GM03348 (cell line): ENCODE measurements at places on chromosomes 11 and 22.

- DNase-seq = no peak
Measured at GRCh38 chr11:95575517-95575916, 214.1 kb downstream of the FAM76B start.

GRCh38 chr11:47983464-47984397 lies 3.4 kb downstream of the PTPRJ start:
- DNase-seq = peak; percentile 53

GRCh38 chr11:80916173-80916798 lies 1475.5 kb upstream of the TENM4 start:
- no peak for DNase-seq

- DNase-seq = peak; percentile 49
Measured at GRCh38 chr22:42151924-42152635, 21.5 kb upstream of the CYP2D6 start.

- DNase-seq = no peak
Measured at GRCh38 chr22:46696229-46696518, 41.9 kb downstream of the CERK start.

- no peak for DNase-seq
Measured at GRCh38 chr11:2750101-2750681, 50.4 kb upstream of the KCNQ1OT1 start.

DNA sequence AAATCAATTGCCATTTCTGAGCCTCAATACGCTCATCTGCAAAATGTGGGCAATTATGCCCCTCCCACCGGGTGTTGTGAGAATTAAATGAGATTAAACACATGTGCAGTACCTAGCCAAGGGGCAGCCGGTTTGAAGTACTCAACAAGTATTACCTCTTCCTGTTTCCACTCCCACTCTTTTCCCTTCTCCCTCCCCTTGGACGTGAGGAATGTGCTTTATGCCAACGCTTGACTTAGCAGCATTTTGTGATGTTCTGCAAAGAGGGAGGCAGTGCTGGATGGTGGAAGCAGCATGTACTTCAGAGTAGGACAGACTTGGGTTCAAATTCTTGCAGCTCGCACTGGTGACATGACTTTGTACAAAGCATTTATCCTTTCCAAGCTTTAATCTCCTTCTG lies 306.0 kb downstream of the BUD13 start:
- no peak for DNase-seq

DNA sequence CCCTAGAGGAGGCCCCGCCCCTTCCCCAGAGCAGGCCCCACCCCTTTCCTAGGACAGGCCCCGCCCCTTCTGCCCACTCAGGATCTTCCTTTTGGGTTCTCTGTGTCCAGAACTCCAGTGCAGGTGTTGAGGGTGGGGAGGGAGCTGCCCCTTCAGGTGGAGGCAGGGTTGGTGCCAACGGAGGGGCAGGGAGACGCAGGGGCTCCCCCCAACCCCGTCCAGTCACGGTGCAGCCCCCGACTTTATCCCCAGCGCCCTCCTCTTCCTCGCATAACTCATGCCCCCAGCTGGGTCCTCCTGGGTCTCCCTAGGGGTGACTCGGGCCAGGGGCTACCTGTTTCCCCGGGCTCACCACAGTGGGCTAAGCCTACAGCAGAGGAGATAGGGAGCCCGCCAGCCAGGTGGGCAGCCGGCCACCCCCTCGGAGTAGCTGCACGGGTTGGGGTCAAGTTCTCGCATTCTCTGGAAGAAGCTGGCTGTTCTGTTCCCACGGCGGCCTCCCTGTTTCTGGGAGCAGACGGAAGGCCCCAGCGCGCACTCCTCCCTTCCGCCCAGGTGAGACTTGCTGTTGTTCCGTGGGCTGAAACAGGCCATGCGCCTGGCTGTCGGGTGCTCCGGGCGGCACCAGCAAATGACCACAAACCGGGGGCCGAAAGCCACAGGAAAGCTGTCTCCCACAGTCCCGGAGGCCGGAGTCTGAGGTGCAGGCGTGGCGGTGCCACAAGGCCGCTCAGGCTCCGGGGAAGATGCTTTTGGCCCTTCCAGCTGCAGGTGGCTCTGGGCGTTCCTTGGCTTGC lies 38.9 kb downstream of the MUC2 start:
- DNase-seq = no peak

GRCh38 chr11:2930704-2931419 lies 1.6 kb upstream of the PHLDA2 start:
- DNase-seq = peak; percentile 69

DNA sequence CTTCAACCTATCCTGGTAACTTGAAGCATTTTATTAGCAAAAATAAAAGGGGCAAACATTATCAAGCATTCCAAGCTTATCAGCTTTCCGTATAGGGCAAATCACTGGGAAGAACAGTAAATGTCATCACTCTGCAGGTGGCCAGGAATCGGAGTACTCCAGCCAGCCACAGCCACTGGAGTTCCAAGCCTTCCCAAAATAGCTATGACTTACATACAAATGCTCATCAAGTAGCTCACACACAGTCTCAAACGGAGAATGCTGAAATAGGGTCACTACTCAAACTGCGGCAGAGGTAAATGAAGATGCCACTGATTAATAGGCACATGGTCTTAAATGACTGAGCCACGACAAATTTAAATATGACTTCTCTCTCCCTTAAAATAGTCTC lies 2.1 kb downstream of the USP28 start:
- no peak for DNase-seq

- DNase-seq = no peak
Measured at GRCh38 chr11:92111287-92111686, 113.3 kb upstream of the FAT3 start.

- DNase-seq = no peak
Measured at GRCh38 chr11:128482512-128483191, 104.7 kb downstream of the ETS1 start.

DNA sequence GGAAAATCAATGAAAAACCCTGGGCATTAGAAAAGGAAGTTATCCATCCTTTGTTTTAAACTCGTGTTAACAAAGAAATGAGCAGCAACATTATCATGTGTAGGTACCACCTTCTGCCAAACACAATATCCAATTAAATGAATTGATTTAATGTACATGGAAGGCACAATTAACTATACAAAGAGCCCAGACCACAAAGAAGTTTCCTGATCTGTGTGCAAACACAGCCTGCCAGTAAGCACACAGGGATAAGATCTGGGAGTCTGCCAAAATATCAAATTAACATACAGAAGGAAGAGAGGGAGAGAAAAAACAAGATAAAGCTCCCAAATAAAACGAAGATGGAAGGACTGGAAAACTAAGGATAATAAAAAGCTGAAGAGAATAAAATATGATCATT lies 54.1 kb upstream of the SLC25A1 start:
- DNase-seq = no peak

DNA sequence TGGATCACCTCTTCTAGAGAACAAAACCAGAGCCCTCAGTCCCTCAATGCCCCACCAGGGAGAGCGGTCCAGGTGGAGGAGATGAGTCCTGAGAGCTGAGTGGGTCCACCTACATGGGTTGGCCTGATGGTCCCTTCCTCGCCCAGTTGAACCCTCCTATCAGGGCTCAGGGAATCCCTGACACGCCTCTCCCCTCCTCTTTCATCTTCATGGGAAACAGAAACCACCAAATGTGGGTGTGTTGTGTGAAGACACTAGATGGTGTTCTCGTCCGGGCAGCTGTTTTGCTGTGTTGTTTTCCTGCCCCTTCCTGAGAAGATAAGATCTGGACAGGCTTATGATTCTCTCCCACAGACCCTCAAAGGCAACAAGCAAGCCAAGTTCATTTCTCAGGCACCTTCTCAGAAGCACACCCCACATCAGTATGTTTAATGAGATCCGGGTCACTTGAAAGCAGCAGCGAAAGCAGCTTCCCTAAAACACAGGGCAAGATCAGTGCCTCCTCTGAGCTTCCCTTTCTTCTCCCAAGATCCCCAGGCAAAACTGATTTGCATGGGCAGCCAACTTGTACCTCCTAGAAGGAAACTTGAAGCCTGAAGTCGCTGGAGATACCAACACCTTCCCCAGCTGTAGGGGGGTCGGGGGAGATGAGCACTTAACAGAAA lies 35.3 kb upstream of the POU2AF1 start:
- DNase-seq = no peak

DNA sequence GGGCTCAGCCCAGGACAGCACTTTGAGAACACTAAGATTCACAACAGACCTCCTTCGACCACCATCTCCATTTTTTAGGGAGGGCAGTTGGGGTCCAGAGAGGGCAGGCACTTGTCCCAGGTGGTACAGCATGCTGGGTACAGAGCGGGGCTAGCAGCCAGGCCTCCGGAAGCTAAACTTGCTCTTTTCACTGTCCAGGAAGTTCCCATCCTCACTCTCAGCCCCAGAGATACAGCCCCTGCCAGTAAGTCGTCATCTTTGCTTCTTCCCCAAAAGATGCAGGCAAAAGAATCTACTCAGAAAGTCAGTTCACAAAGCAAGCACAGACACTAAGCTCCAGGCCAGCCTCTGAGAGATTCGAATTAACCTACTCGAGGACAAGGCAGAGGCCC lies 6.7 kb upstream of the RAB3IL1 start:
- no peak for DNase-seq

DNA sequence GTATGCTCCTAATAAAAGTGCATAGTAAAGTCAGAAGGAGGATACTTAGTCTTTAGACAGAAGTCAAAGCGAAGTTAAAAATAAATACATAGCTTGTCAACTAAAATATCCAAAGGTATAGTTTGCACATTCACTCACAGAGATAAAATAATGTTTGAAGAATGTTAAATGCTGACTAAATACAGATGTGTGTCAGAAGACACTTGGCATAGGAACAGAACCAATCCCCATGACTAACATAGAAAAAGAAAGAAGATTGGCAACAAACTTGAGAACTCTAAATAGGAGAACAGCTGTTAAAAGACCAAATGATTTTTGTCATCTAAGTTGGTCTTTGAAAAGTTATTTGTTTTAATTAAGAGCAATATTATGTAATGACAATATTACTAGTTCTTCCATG lies 1172.1 kb upstream of the RAG2 start:
- no peak for DNase-seq

- DNase-seq = no peak
Measured at GRCh38 chr11:87405843-87406242, 368.1 kb downstream of the TMEM135 start.

GRCh38 chr11:83438438-83438837 lies 152.3 kb upstream of the CCDC90B start:
- no peak for DNase-seq

- no peak for DNase-seq
Measured at GRCh38 chr11:96282625-96283220, 60.3 kb downstream of the MAML2 start.

GRCh38 chr11:96324912-96325311 lies 18.1 kb downstream of the MAML2 start:
- DNase-seq = peak; percentile 87

GRCh38 chr11:116835042-116835772 lies 2.2 kb downstream of the APOA1 start:
- no peak for DNase-seq

DNA sequence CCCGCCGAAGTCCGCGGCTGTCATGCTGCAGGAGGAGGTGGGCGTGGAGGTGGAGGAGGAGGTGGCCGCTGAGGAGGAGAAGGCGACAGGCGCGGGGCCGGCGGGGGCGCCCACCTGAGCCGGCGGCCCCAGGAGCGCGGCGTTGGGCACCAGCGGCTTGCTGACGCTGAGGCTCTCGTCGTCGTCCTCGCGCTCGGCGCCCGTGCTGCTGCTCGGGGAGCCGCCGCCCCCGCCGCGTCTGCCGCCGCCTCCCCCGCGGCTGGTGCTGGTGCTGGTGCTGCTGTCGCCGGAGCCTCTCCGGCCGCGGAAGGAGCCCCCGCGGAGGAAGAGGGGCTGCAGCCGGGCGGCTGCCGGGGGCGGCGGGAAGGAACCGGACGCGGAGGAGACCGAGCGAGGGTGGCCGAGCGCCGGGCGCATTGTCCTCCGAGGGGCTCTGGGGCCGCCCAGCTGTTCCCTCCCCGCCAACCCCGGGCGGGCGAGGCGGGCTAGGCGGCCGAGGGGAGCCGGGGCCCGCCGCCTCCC lies 388 bp downstream of the TMEM121B start:
- peak; percentile 37 for DNase-seq

DNA sequence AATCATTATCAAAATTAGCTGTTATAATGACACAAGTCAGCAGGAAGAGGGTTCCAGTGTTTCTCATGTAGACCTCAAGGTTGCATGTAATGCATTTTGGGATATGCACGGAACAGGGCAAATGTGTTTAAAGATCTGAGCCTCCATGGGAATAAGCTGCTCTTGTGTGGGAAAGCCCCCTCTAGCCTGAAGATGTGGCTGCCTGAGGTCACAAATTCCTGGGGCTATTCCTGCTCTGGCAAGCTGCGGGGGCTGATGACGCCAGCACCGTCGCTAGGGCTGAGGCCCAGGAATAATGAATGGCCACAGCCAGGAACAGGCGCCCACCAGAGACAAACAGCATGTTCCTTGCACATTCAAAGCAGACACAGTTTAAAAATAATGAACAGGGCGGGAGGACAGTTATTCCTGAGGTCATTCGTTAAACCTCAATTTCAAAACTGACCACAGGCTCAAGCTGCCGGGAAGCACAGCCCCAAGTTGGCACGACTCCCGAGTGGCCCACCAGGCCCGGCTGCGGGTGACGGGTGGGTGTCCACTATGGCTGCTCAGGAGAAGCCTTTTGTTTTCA lies 11.7 kb downstream of the OSBPL5 start:
- peak; percentile 66 for DNase-seq

DNA sequence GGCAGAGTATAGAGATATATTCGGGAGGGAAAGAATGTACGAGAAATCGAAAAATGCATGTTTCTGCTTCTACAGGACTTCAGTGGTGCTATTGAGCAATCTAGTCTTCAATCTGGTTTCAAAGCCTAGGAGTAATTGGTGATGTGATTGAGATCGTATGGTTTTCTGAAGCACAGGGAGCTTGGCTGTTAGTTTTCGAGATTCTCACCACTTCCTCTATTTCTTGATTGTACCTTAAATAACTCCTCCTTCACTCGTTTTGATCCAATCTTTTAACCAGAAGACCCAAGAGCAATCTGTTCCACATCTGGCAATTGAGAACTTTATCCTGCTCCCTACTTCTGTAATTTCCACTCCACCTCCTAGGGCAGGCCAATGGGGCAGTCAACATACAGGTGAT lies 518 bp downstream of the CCDC179 start:
- DNase-seq = no peak

GRCh38 chr11:100832829-100833228 lies 145.7 kb downstream of the ARHGAP42 start:
- no peak for DNase-seq

GRCh38 chr22:21457023-21457787 lies 10.0 kb upstream of the TMEM191C start:
- DNase-seq = no peak

DNA sequence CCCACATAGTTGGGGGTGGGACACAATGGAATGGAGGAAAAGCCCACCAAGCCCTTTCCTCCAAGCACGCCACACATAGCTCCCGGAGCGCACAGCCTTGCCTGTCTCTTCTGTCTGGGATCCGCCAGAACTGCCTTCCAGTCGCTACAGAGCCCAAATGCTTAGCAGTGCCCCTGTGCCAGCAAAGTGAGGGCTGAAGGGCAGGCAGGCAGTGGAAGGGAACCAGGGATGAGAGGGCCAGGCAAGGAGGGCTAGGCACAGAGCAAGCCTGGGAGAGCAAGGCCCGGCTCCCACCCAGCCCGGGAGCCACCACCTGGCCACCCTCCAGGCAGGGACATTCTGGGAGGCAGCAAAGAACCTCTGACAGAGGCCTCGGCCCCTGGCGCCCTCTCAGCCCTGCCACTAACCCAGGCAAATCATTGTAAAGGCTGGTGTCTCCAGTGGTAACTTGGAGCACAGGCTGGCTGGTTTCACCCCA lies 32.5 kb downstream of the PPP2R1B start:
- DNase-seq = peak; percentile 29

- no peak for DNase-seq
Measured at GRCh38 chr22:22048318-22048942, 65.8 kb upstream of the TOP3B start.
